ENCODE measurements at places on chromosomes 5 and 9.

DNA sequence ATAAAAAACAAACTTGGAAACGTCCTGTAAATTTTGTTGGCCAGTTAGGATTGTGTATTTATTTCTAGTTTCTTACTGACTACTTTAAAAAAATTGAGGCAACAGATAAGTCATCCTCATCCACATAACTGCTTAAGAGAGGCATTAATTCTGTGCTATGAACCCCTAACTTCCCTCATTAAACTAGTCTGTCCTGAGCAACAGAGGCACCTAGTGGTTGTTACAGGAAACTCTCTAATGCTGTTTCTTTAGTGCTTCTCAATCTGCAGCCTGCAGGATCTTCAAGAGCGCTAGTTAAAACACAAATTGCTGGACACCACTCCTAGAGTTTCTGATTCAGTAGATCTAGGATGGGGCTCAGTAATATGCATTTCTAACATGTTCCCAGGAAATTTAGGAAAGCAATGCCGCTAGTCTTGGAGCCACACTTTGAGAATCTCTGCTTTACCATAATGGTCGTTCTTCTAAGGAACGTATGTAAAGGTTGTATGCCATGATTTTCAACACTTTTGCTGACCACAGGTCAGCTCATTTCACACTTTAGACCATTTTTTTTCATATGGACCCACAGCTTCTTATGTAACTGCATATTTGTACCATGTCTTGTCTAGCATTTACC, 410.1 kb upstream of the SMARCA2 start:
- peak; percentile 15 for DNase-seq

- DNase-seq: no peak
These were observed 6.1 kb upstream of the ERMP1 start for GRCh38 chr9:5838884-5839571.

GRCh38 chr5:109005297-109006009, 257.8 kb downstream of the FER start:
- no peak for DNase-seq

DNA sequence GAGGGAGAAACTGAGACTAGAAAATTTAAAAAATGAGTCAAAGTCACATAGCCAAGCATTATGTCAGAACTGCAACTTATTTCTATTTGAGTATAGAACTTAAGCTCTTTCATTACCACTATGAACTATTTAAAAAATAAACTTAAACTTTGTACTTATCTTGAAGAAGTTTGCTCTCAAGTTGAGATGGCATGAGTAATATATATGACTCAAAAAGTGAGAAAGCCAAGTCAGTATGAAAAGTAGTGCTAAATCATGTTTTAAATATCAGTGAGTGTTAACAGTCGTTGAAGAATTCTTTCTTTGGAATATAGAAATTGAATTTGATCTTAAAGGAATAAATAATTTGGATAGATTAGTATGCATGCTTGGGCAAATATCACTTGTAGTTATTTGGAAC, 36.3 kb upstream of the CDH10 start:
- DNase-seq: no peak

DNA sequence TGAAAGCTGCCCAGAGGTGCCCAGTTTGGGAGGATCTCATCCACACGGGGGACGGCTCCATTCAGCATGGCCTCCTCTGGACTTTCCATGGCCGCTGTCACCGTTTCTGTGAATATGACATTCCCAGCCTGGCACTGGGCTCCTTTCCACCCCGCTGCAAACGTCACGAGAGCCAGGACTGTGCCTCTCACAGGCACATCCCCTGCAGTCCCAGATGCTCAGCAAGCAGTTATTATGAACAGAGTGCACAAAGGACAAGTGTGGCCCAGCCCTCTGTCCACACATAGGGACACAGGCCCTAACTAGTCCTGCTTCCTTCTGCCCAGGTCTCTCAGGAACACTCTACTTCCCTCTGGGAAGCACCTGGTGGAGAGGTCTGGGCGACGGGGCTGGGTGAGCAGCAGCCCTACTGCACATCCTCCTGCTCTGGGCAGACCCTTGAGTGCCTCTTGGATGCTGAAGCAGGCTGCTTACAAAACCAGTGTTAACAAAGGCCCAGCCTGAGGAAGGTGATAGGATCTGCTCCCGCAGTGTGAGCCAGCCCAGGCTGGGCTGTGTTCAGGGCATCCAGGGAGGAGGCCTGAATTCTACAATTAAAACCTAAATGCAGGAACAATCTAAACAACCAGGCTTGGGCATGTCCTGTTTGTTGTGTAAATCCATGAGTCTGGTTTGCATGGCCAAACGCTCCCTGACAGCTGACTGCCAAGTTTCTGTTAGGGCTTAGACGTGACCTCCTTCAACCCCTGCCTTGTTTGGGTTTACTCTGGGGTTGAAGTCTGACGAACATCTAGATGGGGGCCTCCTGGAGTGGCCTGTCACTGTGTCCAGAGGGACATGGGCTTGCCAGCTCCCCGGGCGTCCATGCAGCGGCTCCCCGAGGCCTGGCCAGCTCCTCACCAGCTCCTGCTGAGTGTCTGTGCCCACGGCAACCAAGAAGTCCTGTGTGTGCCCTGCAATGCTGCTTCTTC, 269.8 kb downstream of the GADD45G start:
- DNase-seq: peak; percentile 22

DNA sequence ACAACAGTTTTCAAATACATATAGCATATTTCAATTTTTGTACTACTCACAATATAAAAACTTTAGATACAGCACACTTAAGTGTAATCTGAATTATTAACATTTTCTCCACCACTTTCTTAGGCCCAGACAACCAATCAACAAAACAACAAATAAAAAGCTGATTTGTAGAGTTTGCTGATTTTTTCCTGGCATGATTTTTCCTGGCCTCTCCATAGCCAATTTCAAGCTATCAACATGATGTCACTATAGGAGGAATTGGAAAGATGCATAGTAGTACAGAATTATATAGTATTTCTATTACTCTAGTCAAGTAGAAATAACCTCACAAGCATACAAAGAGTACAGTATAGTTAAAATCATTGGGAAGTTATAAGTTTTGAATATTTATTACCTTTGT, 35.1 kb upstream of the ADAMTS19 start:
- DNase-seq: no peak

- DNase-seq: no peak
These were observed 50.2 kb upstream of the SEMA4D start for GRCh38 chr9:89548071-89548638.

- DNase-seq: no peak
These were observed 25.1 kb downstream of the MACROH2A1 start for GRCh38 chr5:135373736-135374515.

DNA sequence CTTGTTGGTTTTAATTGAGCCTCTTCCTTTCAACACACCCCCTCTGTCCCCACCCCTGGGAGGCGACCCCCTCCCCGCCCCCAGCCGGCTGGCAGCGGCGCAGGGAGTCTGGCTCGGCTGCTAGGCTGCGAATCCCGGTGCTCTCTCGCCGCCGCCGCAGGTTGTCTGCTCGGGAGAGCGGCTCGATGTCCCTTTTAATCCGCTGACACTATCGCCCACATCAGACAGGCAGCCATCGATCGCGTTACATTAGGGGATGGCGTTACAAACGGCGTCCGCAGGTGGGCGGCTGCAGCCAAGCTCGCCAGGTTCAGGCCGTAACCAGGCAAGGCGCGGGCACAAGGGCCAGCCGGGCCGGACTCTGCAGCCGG, 1.3 kb downstream of the NR2F1-AS1 start:
- no peak for DNase-seq

- DNase-seq: no peak
These were observed 47.8 kb upstream of the JADE2 start for GRCh38 chr5:134477462-134478245.

DNA sequence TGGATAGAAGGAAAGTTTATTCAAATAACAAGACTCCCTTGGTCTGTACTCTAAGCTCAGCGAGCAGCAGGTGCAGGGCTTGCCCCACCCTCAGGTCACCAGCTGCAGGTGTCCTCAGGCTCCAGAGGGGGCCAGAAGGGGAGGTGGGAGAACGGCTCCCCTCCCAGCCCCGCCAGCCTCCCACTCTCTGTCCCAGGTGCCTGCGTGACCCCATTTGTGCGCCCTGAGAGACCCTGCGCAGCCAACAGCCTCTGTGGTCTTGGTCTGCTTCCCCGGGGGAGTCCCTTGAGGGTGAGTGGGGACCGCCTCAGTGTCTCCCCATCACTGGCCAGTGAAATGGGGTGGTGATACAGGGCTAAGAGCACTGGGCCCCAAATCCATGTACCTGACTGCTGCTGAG, 62.3 kb upstream of the STXBP1 start:
- no peak for DNase-seq

DNA sequence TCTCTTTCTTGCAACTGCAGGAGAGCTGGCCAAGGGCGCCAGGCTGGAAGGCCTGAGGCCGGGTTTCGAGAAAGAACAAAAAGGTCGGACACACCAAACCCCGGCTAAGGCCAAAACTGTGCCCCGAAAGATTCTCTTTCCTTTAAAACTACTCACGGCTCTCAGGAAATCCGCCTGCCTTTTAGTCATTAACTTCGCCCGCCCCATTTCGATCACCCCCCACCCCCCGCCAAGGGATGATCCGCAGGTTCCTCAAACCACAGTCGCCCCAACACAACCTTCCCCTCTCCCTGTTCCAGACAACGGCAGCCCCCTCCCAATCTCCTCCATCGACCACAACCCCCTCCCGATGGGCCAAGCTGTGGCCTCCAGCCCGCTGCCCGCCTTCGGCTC, 536 bp downstream of the FEM1C start:
- DNase-seq: no peak

DNA sequence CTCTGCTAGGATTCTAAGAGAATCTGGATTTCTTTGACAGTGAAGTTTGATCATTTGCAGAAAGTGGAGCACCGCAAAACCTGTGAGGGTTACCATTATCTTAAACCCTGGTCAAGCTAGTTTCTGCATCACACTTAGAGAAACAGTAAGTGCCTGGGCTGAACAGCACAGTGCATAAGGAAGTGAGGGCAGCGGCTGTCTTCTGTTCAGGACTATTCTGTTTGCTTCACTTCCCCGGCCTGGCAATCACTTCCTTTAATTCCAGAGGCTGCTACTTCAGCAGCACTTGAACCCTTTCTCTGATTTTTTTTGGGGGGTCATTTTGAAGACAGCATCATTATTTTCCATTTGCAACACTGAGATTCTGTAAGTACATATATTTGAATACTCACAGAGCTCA, 32.0 kb downstream of the SEMA6A start:
- DNase-seq: no peak

GRCh38 chr9:36050476-36050875, 13.8 kb downstream of the RECK start:
- DNase-seq: no peak

- DNase-seq: no peak
These were observed 26.9 kb downstream of the DAP start for GRCh38 chr5:10734037-10734709.

GRCh38 chr9:89815061-89815902, 210.5 kb downstream of the GADD45G start:
- DNase-seq: no peak

GRCh38 chr9:68625559-68625958, 79.5 kb upstream of the PIP5K1B start:
- DNase-seq: no peak

DNA sequence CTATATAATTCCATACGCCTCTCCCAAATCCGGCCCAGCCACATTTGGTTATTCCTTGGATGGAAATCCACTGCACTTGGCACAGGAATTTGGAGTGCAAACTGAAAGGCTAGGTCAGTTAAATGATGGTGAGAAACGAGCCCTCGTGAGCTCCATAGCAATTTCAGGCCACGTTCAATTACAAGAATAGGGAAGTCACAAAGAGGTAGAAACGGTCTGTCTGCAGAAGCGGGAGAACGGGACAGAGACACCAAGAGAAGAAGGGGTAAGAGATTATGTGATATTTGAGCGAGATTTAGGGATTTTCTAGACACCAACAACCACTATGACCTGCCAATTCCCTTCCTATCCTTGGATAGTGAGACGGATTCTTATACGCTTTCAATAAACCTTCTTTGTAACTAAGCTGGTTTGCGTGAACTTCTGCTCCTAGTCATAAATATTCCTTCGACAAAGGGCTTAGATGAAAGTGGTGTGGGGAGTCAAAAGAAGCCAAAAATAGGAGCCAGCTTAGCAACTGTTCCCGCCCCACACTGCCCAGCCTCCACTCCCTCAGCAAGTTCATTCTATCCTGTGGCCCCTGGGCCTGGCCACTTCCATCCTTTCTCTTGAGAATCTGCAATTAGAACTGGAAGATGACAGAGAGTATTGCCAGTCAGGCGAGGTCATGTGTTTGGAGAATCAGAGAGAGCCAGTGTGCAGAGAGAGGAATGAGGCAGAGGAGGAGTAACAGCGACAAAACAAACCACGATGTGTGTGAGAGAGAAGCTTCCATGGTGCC, 118.4 kb downstream of the ZNF608 start:
- no peak for DNase-seq

GRCh38 chr9:116269250-116269649, 115.7 kb downstream of the PAPPA start:
- no peak for DNase-seq

- DNase-seq: peak; percentile 89
These were observed 39.6 kb downstream of the RXRA start for GRCh38 chr9:134365791-134366222.

DNA sequence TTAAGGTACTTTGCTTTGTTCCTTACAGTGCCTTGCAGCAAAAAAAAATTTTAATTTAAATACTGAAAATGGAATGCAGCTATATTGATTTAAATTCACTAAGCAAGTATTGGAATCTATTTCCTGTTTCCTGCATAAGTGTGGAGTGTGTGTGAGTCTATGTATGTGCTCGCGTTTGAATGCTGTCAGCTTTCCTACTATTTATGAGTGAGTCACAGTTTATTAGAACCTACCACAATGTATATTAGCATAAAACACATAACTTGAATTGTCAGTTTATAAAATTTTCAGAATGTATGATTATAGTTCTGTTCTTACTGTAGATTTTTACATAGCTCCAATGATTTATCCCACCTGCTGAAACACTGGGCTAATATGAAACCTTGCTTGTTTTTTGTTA, 302.1 kb downstream of the NR2F1-AS1 start:
- no peak for DNase-seq

- no peak for DNase-seq
These were observed 539.3 kb downstream of the PDE4D start for GRCh38 chr5:59354274-59354673.

All from NCI-H1694 (cell line).